Left colon (tissue), 2 donors: ENCODE measurements at places on chromosomes 6 and 20.

DNA sequence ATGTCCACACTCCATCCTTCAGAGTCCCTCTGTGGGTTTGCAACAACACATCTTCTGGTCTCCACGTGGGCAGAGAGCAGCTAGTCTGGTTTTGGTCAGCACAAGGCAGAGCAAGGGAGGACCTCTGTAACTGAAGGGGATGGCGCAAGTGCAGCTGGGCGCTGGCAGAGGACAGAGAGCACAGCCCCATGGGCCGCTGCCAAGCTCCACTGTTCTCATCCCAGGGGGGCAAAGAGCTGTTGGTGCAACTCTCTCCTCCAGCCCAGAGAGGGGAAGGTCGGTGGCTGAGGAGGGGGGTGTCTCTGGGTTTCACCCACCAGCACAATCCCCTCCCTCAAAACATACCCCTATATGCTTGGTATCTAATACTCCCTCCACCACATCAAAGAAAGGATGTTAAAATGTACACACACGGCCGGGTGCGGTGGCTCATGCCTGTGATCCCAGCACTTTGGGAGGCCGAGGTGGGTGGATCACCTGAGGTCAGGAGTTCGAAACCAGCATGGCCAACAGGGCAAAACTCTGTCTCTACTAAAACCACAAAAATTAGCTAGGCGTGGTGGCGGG, 9.1 kb downstream of the ATP9A start:
- DNase-seq, result no peak

DNA sequence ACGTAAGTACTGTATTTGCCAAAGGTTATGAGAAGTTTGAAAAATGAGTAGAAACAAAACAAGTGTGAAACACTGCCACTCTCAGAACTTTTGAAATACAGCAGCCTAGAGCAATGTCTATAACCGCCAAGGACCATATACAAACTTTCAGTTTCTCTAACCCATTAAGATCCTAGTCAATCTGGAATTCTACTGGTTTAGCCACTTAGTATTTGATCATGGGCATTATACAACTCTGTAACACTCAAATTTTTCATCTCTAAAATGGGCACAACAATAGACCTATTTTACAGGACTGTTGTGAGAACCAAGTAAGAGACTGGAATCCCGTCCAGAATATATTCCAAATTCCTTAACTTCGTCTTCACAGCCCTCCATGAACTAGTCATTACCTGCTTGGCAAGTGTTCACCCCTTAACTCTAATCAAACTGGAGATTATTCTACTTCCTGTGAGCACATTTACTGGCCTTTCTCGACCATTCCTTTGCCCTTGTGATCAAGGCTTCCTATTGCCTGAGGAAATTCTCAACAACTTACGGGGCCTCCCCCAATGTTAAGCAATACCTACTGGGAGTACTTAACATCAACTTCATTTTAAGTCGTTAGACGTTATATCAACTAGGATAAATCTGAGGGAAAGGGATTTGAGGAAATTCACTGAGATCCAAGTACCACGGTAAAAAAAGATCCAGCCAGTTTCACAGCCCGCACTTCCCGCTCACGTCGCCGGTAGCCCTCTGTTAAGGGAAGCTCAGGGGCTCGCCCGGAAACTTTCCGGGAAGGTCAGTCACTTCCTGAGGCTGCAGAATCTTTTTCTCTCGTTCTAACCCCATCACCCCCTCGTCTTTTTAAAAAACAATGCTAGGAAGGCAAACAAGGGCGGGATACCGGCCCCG, 1.1 kb downstream of the EIF2S2 start:
- DNase-seq, result no peak

GRCh38 chr6:96545882-96546281, 17.0 kb upstream of the FHL5 start:
- DNase-seq, result no peak

- DNase-seq, result no peak
Measured at GRCh38 chr6:36124881-36125280, 5.4 kb upstream of the MAPK13 start.

- no peak for DNase-seq
Measured at GRCh38 chr20:48064929-48065328, 279.6 kb upstream of the SULF2 start.

DNA sequence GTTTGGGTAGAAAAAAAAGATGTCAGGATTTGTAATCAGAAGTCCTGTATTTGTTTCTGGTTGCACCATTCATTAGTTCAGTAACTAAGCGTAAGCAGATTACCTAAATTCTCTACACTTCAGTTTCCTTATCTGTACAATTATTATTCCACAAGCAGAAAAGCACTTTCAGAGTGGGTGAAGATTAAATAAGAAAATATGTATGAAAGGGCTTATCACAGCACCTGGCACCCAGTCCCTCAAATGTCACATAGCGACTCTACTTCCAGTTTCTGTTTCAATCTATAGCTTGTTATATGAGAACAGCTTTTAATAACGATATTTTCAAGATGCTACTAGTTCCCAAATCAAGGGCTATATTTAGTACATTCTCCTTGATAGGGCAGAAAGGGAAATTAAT, 31.4 kb downstream of the RGS17 start:
- DNase-seq, result no peak

DNA sequence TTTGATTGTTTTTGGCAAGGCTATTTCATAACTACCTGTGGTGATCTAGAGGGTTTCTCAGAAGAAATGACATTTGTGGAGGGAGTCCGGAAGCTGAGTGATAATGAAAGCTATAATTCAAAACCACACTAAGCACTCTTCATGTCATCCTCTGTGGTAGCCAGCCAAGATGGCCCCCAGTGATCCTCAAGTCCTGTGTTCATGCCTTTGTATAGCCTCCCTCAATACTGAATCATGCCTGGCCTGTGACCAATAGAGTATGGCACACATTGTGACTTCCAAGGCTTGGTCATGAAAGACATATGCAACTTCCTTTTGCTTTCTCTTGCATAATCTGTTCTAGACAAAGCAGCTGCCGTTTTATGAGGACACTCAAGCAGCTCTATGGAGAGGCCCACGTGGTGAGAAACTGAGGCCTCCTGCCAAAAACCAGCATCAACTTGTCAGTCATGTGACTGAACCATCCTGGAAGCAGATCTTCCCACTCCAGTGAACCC, 12.8 kb upstream of the DNAAF9 start:
- DNase-seq, result peak; percentile 46

DNA sequence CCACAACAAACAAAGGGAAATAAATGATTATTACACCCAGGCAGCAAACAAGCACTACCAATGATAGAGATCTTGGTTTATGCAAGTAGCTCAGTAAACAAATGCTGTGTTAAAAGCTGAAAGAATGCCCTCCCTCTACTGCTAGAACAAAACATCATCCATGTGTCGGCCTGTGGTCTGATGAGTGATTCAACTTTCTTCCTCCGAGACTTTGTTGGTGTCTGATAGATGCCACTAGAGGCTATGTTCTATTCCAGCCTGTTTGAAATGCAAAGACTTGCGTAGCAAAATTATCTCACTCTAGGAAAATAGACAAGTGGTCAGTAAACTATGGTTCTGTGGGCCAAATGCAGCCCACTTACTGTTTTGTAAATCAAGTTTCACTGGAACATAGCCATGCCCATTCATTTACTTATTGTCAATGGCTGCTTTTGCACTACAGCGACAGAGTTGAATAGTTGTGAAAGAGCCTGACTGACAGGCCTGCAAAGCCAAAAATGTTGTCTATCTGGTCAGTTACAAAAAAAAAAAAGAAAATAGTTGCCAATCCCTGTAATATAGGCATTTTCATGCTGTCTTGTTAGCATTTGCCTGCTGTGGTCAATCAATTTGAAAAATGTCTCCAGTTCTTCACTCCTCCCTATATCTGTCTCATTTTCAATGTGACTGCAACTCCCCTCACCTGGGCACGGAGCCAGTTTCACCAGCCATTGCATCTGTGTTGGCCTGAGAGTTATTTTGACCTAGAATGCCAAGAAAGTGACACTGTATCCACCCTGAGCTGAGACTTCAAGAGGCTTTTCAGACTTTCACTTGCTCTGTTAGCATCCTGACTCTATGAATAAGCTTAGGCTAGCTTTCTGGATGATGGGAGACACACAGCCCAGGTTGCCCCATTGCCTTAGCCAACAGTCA, 544.6 kb upstream of the BTBD3 start:
- DNase-seq, result no peak

- DNase-seq, result no peak
Measured at GRCh38 chr6:44116641-44117382, 10.4 kb downstream of the MRPL14 start.

DNA sequence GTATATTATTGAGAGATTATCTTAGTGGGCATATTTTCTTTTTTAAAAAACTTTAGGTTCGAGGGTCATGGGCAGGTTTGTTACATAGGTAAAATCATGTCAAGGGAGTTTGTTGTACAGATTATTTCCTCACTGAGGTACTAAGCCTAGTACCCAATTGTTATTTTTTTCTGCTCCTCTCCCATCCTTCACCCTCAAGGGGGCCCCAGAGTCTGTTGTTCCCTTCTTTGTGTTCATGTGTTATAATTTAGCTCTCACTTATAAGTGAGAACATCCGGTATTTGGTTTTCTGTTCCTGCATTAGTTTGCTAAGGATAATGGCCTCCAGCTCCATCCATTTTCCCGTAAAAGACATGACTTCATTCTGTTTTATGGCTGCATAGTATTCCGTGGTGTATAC, 247.9 kb upstream of the RAB32 start:
- no peak for DNase-seq

DNA sequence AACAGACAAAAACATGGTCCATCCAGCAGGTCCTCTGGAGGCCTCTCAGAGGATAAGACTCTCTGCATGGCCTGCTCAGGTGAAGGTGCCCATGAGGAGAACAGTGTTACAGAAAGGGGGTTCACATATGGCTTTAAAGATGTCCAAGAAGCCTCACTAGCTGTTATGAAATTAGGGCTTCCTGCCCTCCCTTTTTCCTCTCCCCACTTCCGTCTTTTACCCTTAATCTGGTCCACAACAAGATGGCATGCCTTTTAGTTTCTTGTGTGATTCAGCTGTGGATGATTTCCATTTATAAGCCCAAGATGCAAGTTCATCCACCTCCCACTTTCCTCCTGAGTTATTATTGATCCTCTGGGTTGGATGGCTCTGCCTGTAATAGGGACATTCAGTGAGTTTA, 14.0 kb downstream of the GCNT2 start:
- DNase-seq, result no peak

- no peak for DNase-seq
Measured at GRCh38 chr6:162856885-162857284, 129.1 kb downstream of the PACRG start.

DNA sequence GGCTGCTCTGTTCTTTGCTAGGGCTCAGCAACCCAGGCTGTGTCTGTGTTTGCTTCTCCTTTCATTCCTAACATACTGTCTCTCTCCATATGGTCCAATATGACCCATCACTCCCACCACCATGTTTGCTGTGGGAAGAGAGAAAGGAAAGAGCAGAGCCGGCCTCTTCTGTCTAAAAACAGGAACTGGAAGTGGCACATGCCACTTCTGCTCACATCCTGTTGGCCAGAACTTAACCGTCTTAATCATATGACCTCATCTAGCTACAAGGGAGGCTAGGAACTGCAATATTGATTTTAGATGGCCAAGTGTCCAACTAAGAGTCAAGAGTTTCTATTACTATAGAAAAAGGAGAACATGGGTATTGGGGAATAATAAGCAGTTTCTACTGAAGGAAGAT, 212.5 kb upstream of the CHD6 start:
- DNase-seq, result no peak

GRCh38 chr20:35319192-35319870, 27.1 kb upstream of the FAM83C start:
- DNase-seq, result no peak

GRCh38 chr6:37426058-37426944, 6.7 kb upstream of the CMTR1 start:
- no peak for DNase-seq

GRCh38 chr6:110101885-110102284, 77.6 kb downstream of the WASF1 start:
- no peak for DNase-seq

DNA sequence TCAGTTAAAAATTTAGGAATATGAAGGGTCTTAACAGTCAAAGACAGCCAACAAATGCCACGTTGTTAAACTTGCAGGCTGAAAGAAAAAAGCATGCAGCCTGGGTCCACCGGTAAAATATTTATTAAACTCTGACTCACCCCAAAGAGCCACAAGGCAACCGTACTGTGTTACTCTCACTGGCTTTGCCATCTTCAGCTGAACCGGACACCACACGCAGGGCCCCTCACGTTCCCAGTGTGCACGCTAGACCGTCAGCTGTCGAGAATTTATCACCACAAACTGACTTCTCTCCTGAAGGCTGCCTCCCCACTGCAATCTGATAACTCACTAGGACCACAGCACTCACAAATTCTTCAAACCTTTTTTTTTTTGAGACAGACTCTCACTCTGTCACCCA, 30.7 kb downstream of the HUS1B start:
- no peak for DNase-seq

- no peak for DNase-seq
Measured at GRCh38 chr6:142481466-142481865, 179.7 kb downstream of the ADGRG6 start.

DNA sequence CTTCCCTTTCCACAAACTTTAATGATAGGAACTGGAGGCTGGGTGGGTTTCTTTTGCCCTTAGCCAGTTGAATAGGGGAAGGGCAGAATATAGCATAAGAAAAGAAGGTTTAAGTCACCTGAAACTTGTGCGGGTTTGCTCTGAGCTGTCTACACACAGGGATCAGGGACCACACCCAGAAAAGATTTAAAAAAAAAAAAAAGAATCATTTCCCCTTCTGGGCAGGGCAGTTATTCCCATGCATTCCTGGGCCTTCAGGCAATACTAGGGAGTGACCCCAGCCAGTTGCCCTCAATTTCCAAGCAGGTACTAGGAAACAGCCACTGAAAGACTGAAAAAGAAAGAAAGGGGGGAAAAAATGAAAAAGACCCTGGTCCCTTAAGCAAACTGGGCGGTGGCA, 39.6 kb upstream of the HDAC2 start:
- DNase-seq, result no peak

DNA sequence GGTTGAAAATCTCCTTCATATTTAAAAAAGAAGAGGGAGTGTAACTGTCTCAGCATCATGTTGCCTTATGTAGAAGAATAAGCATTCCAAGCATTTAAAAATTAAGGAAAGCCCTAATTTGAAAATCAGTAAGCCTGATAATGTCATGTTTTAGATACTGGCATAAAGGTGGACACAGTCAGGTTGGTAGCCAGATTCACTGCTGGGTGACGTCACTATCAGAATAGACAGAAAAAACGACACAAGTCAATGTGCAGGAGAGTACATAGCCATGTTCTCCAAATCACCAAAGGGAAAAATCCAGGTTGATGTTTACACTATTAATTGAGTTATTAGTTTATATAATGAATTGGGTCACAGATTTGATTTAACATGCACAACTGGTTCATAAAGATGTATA, 50.8 kb upstream of the POU3F2 start:
- no peak for DNase-seq

GRCh38 chr6:72461144-72461543, 160.7 kb upstream of the KCNQ5 start:
- DNase-seq, result no peak
